ENCODE measurements at places on chromosomes 11 and 22.

DNA sequence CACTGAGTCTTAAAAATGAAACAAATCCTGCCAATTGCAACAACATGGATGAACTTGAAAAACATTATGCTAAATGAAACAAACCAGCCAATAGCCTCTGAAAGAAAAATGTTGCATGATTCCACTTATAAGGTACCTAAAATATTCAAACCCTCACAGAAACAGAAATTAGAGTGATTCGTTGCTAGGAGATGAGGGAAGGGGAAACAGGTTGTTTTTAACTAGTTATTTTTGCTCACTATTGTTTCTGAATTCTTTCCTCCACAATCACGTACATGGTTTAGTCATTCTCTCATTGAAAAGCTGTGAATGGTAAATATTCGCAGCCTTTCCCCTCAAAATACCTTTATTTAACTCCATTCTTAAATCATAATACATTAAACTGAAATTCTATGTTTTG is 14.0 kb upstream of the TYR start:
- DNase-seq, result no peak

GRCh38 chr22:32803738-32804435 is 2.4 kb downstream of the TIMP3 start:
- no peak for DNase-seq

- no peak for DNase-seq
Measured at GRCh38 chr11:2721210-2721916, 21.6 kb upstream of the KCNQ1OT1 start.

DNA sequence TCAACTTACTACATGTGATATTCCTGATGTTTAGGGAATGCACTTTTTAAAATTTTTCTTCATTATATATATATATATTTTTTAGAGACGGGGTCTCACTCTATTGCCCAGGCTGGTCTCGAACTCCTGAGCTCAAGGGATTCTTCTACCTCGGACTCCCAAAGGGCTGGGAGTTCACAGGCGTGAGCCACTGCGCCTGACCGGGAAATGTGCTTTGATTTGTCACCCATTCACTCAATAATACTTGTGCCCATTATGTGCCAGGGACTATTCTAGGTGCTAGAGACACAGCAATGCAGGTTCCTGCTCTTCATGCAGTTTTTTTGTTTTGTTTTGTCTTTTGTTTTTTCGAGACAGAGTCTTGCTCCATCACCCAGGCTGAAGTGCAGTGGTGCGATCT is 56.1 kb upstream of the INCENP start:
- DNase-seq, result no peak

GRCh38 chr22:24338726-24339451 is 68.3 kb downstream of the SPECC1L start:
- no peak for DNase-seq

DNA sequence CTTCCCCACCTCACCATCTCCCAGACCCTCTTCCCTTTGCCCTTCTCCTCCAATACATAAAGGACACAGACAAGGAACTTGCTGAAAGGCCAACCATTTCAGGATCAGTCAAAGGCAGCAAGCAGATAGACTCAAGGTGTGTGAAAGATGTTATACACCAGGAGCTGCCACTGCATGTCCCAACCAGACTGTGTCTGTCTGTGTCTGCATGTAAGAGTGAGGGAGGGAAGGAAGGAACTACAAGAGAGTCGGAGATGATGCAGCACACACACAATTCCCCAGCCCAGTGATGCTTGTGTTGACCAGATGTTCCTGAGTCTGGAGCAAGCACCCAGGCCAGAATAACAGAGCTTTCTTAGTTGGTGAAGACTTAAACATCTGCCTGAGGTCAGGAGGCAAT is 58.2 kb downstream of the TIMP3 start:
- no peak for DNase-seq

DNA sequence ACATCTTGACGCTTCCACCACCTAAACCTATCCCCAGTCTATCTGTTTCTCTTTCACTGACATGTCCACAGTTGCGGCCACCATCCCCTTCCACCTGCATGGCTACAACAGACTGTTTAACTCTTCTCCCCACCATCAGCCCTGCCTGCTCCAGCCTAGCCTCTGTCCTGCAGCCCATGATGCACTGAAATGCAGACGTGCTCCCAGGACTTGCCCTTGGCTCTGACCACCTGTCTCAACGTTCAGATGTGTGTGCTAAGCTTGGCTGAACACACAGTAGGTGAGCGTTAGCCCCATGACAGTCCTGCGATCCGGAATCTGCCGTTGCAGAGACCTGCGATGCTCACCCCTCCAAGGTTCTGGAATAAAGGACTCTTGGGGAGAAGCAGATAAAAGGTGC is 22.7 kb downstream of the CBX7 start:
- no peak for DNase-seq

GRCh38 chr11:34068111-34068510 is 16.6 kb downstream of the CAPRIN1 start:
- peak; percentile 7 for DNase-seq

- no peak for DNase-seq
Measured at GRCh38 chr11:128731041-128731663, 37.3 kb downstream of the FLI1 start.

DNA sequence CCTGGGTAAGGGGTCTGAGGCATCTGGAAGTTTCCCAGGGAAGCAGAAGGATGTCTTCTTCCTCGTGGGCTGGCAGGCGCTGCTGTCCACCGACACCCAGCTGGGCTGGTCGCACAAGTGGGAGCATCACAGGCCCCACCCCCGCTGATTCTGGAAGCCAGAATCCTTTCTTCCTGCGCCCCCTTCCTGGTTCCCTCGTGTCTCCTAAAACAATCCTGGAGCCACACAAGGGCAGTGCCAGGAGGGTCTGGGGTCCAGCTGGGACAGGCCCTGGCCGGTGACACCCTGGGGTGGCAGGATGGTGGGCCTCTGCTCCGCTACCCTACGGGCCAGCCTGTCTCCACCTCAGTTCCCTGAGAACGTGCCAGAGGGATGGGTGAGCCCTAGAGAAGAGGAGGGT is 4.2 kb downstream of the LSP1 start:
- DNase-seq, result no peak

GRCh38 chr11:43895601-43896000 is 15.0 kb downstream of the ALKBH3 start:
- no peak for DNase-seq

DNA sequence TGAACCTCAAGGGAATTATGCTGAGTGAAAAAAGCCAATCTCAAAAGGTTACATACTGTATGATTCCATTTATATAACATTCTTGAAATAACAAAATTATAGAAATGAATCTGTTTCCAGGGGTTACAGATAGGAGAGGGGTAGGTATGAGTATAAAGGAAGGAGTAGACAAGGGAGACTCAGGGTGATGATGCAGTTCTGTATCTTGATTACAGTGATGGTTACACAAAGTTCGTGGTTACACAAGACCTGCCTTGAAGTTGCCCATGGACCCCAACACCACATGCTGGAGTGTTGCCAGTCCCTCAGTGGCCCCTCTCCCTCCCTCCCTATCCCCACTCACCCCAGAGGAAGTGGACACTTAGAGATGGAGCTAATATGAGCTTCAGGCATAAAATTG is 20.3 kb downstream of the STK33 start:
- DNase-seq, result no peak

- DNase-seq, result no peak
Measured at GRCh38 chr11:126948563-126948962, 52.0 kb downstream of the KIRREL3 start.

- peak; percentile 39 for DNase-seq
Measured at GRCh38 chr22:43345761-43346301, 2.7 kb upstream of the SCUBE1 start.

DNA sequence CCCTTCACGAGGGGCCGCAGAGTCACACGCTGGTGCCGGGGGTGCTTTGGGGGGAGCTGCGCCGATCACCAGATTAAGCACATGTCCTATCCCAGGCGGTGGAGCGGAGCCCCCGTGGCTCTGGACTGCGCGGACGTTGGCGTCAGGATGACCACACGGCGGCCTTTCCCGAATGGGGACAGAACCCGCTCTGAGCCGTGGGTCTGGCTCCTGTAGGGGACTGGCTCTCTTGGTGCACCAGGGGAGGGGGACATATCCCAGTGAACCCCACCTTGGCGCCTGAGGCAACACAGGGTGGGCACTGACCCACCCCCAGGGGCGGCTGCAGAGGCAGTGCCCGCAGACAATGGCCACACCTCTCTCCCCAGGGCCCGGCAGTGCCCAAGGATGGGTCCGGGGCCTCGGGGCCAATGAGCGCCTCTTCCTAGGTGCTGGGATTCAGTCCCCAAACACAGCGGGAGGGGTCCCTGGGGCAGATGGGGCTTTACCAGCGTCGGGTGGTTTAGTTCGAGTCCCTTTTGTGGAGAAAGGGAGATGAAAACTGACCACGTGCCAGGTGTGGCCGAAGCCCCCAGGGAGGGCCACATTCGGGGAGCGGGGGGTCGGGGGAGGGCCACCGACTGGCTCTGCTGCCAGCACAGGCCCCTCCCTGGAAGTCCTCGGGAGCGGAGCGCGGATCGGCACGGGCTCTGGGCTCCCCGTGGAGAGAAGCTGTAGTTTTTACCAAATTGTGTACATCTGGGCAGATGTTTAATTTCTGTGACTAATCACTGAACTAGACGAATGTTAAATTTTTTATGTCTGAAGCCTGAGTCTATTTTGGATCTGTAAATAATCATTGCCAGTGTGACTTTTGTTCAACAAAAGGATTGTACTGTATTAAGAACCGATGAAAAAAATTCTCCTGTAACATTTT is 58.9 kb downstream of the GRAMD4 start:
- no peak for DNase-seq

GRCh38 chr11:844693-845644 is 2.3 kb downstream of the TSPAN4 start:
- peak; percentile 94 for DNase-seq

GRCh38 chr11:61811831-61812230 is 5.0 kb downstream of the FADS1 start:
- DNase-seq, result no peak

- DNase-seq, result no peak
Measured at GRCh38 chr22:39122772-39123470, 25.9 kb downstream of the APOBEC3H start.
